ENCODE measurements at places on chromosomes 5 and 9. TPM values are rescaled to one million over a fixed set of nuclear protein-coding genes. Genes with fewer than 3 reads are reported as not detected.

- no peak overlapping the region for H3K27ac ChIP-seq
- no peaks in the 10 kb centered on the region for H3K27me3 ChIP-seq
- H3K4me3 ChIP-seq: no peak overlapping the region
- no peaks in the 10 kb centered on the region for H3K4me1 ChIP-seq
- no peak for DNase-seq
- no peaks in the 10 kb centered on the region for H3K36me3 ChIP-seq
Measured at GRCh38 chr5:9720361-9720760, 90.2 kb upstream of the TAS2R1 start.

DNA sequence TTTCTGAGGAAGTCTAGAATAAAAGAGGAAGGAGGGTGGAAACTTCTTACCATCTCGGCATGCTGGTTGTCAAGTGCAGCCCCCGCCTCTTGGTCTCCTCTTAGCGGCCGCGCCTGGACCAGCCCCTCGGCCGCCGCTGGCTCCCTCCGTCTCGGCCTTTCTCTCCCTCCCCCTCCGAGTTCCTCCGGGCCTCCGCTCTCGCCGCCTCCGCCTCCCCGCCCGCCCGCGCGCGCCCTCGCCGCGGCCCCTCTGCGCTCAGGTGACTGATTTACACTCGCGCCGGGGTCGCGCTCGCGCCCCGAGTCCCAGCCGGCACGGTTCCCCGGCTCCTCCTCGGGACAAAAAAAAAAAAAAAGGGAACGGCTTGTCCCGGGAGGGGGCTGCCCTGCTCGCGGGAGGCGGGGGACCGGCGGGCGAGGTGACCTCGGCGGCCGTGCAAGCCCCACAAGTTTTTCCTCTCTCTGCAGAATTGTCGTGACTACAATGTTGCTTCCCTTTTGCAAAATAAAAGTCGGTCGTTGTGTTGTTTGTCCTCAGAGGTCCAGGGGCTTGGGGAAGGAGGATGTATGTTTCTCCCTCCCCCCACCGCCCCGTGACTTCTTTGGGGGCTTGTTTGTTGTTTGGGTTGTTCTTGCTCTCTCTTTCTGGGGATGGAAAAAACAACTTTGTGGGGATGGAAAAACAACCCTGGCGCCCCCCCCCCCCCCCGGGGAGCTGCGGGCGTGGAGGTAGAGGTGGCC lies at the start of gene BNC2:
Gene BNC2, minus strand, starts transcription at position 75 of the 740 bp plus-strand sequence. Its CDS starts 22 bp downstream, at position 53.
- no peaks in the 10 kb centered on the region for H3K27me3 ChIP-seq
- no peaks in the 10 kb centered on the region for H3K4me1 ChIP-seq
- peak; percentile 64 for DNase-seq
- H3K4me3 ChIP-seq: peak within 1 kb of the TSS; percentile 97
- H3K27ac ChIP-seq: peak within 1 kb of the TSS; percentile 99
- H3K36me3 ChIP-seq: no peaks in the 10 kb centered on the region

IL11RA gene
- total RNA-seq: 153 TPM

BARHL1 gene
- total RNA-seq: not detected

DNA sequence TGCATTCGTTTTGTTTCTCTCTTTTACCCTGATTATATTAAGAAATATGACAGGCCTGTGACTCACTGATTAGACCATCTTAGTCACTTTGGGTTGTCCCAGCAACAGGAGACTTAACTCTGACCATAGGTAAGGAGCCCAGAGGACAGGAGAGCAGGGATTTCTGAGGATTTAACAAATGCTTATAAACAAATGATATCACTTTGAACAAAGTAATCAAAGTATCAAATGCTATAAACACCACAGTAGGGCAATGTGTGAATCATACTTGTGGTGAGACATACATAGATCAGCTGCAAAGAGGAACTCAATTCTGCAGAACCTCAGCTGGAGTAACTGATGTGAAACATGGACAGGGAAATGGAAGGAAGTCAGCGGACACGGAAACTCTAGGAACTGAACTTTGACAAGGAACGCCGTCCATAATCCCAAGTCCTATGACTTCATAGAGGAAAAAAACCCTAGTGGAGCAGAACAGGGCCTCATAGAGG lies 190.6 kb upstream of the MSX2 start:
- H3K27me3 ChIP-seq: no peaks in the 10 kb centered on the region
- H3K4me3 ChIP-seq: no peak overlapping the region
- no peaks in the 10 kb centered on the region for H3K4me1 ChIP-seq
- DNase-seq: no peak
- no peaks in the 10 kb centered on the region for H3K36me3 ChIP-seq
- no peak overlapping the region for H3K27ac ChIP-seq

KCNT1 gene
- not detected for total RNA-seq

IL5 gene
- total RNA-seq: not detected

- H3K4me3 ChIP-seq: no peak overlapping the region
- no peaks in the 10 kb centered on the region for H3K27me3 ChIP-seq
- peaks cover 12% of the 10 kb centered on the region for H3K4me1 ChIP-seq
- H3K27ac ChIP-seq: peak overlapping the region; percentile 77
- H3K36me3 ChIP-seq: no peaks in the 10 kb centered on the region
Measured at GRCh38 chr9:92618633-92619225, 51.2 kb downstream of the IPPK start.

SLC6A18 gene
- total RNA-seq: not detected
